Memory B cell (primary cell): ENCODE measurements at places on chromosomes 5 and 9.

- no peak for DNase-seq
- no peaks in the 10 kb centered on the region for H3K4me1 ChIP-seq
- H3K4me3 ChIP-seq, result no peak overlapping the region
These were observed 2.7 kb downstream of the LEAP2 start for GRCh38 chr5:132876020-132876759.

- H3K4me3 ChIP-seq, result no peak overlapping the region
- no peak overlapping the region for H3K27ac ChIP-seq
- DNase-seq, result no peak
- peaks cover 2% of the 10 kb centered on the region for H3K36me3 ChIP-seq
- H3K27me3 ChIP-seq, result no peaks in the 10 kb centered on the region
These were observed 63.9 kb upstream of the CCDC180 start for GRCh38 chr9:97243606-97244005.

- peaks cover 6% of the 10 kb centered on the region for H3K27me3 ChIP-seq
- no peaks in the 10 kb centered on the region for H3K4me1 ChIP-seq
- DNase-seq, result no peak
- no peaks in the 10 kb centered on the region for H3K36me3 ChIP-seq
- no peak overlapping the region for H3K27ac ChIP-seq
These were observed 46.7 kb upstream of the SPATA31C2 start for GRCh38 chr9:88184976-88185375.

GRCh38 chr5:71786337-71787055 lies 67.4 kb downstream of the CARTPT start:
- DNase-seq, result no peak
- no peaks in the 10 kb centered on the region for H3K36me3 ChIP-seq
- H3K27ac ChIP-seq, result no peak overlapping the region
- no peak overlapping the region for H3K4me3 ChIP-seq

DNA sequence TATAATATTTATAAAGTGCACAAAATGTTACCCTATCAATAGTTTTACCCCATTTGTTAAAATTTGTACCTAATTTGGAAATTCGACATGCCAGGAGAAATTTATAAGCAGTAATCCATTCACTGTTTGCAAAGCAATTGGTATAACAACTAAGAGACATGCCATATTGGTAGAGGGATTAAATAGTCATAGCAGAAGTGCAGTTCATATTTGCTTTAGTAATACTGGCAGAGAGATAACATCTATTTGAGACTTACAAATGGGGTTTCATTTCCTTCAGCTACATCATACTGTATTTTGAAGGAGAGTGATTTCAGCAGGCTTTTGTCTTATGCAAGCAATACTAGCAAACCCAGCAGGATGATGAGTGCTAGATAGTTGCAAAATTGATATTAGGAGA lies 610.4 kb upstream of the CDH10 start:
- H3K4me1 ChIP-seq, result no peaks in the 10 kb centered on the region
- DNase-seq, result no peak
- no peaks in the 10 kb centered on the region for H3K27me3 ChIP-seq
- H3K36me3 ChIP-seq, result no peaks in the 10 kb centered on the region
- H3K4me3 ChIP-seq, result no peak overlapping the region
- H3K27ac ChIP-seq, result no peak overlapping the region

DNA sequence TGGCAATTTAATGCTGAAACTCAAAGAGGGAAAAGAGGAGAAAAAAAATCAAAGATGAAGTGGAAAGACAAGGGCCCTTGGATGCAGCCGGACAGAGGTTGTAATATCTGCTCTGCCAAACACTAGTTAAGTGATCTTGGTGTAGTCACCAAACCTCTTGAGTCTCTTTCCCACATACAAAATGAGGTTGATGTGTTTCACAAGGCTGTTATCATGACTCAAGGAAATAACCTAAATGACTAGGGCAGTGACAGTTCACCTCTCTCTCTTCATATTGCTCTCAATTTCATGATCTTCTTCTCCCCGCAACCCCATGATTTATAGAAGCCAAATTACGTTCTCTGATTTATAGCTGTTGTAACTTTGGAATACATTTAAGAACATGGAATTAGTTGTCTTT lies 44.9 kb downstream of the PIK3R1 start:
- H3K27me3 ChIP-seq, result no peaks in the 10 kb centered on the region
- peaks cover 33% of the 10 kb centered on the region for H3K4me1 ChIP-seq
- DNase-seq, result no peak
- peaks cover 3% of the 10 kb centered on the region for H3K36me3 ChIP-seq
- peak overlapping the region; percentile 71 for H3K27ac ChIP-seq

DNA sequence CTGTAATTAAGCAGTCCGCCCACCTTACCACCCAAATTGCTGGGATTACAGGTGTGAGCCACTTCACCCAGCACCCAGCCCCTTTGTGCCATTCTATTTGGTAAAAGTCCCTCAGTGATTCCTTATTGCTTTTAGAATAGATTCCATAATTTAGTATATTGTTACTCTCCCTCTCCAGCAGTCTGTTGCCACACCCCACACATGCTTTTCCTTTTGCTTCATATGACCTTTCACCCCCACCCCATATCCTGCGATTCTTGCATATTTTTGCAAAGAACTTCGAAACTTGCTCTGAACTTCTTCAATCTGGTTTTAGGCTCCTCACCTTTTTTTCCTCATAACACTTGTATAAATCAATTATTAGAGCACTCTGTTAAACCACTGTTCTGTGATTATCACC lies 100.2 kb downstream of the MTREX start:
- H3K4me1 ChIP-seq, result no peaks in the 10 kb centered on the region
- H3K27me3 ChIP-seq, result no peaks in the 10 kb centered on the region
- H3K36me3 ChIP-seq, result peaks cover 33% of the 10 kb centered on the region

GRCh38 chr5:83450967-83451248 lies 20.6 kb upstream of the VCAN start:
- no peaks in the 10 kb centered on the region for H3K4me1 ChIP-seq
- DNase-seq, result no peak
- H3K27ac ChIP-seq, result no peak overlapping the region

- H3K27me3 ChIP-seq, result no peaks in the 10 kb centered on the region
- DNase-seq, result no peak
- no peak overlapping the region for H3K4me3 ChIP-seq
- no peak overlapping the region for H3K27ac ChIP-seq
- H3K4me1 ChIP-seq, result no peaks in the 10 kb centered on the region
- H3K36me3 ChIP-seq, result peaks cover 12% of the 10 kb centered on the region
These were observed 477.5 kb downstream of the TLE4 start for GRCh38 chr9:80049096-80049782.

DNA sequence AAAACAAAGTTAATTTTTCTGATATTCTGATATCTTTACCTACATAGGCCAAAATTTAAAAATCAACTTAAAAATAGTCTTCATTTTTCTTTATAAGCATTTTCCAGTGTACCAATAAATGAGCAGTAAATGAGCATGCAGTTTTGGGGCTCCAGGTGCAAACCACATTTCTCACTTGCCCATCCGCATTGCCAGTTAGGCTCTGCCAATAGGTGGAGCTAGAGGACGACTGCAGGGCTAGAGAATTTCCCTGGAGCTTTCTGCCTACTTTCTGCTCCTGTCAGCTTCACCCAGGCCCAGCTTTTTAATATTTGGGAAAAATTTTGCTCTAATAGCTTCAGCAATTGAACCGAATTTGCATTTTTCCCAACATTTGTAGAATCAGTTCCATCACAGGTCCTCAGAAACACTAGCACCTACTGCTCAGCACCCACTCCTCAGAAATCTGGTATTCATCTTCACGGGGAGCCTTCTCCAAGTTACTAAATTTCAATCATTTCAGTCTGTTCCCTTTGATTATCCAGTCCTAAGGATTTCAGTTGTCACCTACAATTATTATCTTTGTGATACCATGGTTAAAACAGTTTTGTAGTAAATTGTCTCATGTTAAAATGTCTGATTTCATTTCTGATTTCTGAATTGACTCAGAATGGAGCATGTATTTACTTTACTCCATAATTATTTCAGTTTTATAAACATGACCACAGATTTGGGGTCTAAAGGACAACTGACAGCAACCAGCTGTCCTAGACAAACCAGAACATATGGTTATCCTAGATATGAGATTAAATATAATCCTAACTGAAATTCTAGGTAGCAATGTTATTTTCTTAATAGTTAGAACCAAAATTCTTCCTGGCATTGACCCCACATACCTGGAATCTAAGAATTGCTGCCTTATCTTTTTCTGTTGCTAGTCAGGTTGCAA lies 104.6 kb upstream of the FAM174A start:
- peak; percentile 28 for DNase-seq
- no peak overlapping the region for H3K27ac ChIP-seq
- H3K4me1 ChIP-seq, result no peaks in the 10 kb centered on the region
- no peaks in the 10 kb centered on the region for H3K36me3 ChIP-seq

- no peak for DNase-seq
- peak overlapping the region; percentile 13 for H3K27ac ChIP-seq
- no peaks in the 10 kb centered on the region for H3K27me3 ChIP-seq
- peaks cover 16% of the 10 kb centered on the region for H3K4me1 ChIP-seq
- no peak overlapping the region for H3K4me3 ChIP-seq
These were observed 74.1 kb downstream of the SERINC5 start for GRCh38 chr5:80181618-80182211.
